ENCODE measurements at places on chromosomes 7 and 10. TPM values are rescaled to one million over a fixed set of nuclear protein-coding genes. Genes with fewer than 3 reads are reported as not detected.

Gene CD36
- total RNA-seq: not detected

Gene C10orf62
- total RNA-seq: not detected

DNA sequence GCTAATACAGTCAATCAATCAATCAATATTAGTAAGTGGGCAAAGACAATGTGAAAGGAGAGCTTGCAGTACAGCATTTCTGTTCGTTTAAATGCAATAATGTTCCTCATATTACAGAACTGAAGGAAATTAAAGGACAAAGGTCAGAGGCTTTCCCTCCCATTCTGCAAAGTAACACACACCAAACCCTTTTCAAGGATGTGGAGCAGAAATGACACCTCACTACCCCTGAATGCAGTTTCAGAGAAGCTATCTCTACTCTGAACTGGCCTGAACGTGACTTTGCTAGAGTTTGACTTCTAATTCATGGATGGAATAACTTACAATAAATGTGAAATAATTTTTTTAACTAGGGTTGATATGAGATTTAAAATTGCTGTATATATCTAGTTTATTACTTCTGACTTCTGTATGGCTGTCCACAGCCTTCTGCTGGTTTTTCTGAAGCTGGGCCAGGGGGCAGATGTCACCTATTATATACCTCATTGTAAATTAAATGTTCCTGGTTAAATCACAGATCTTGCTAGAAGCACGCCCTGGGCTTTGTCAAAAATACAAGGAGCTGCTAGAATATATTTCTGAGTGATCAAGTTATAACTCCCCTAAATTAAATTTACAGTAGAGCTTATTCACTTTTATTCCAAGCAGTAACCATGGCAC lies 156.9 kb upstream of the C7orf33 start:
- no peaks in the 10 kb centered on the region for H3K36me3 ChIP-seq
- H3K4me1 ChIP-seq: no peaks in the 10 kb centered on the region
- no peak overlapping the region for H3K27ac ChIP-seq
- no peak for DNase-seq

DNA sequence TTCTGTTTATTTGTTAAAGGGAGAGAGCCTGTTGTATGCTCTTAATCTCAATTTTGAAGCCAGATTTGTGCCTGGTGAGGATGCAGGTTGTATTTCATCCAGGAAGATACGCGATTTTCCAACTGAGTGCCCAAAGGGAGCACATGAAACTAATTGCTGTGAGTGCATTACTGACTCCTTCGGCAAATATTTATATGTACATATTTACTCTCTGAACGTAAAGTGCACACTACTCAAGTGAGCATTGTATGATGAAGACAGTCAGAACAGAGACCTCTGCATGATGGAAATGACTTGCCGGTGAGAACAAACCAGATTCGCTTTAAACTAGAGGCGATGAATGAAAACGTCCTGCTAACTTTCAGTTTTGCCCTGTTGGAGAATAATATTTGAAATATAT lies 130.1 kb downstream of the MALRD1 start:
- no peak overlapping the region for H3K27ac ChIP-seq
- H3K4me1 ChIP-seq: no peaks in the 10 kb centered on the region
- DNase-seq: no peak
- H3K4me3 ChIP-seq: no peak overlapping the region

Gene SPDYE16
- total RNA-seq: 0.20 TPM

- no peak overlapping the region for H3K27ac ChIP-seq
- peaks cover 30% of the 10 kb centered on the region for H3K27me3 ChIP-seq
- DNase-seq: no peak
Measured at GRCh38 chr7:96719164-96719563, 9.5 kb upstream of the SEM1 start.

GRCh38 chr10:133476641-133476990 lies 22.9 kb downstream of the SCART1 start:
- H3K4me1 ChIP-seq: peaks cover 25% of the 10 kb centered on the region
- no peaks in the 10 kb centered on the region for H3K36me3 ChIP-seq
- H3K4me3 ChIP-seq: no peak overlapping the region
- no peaks in the 10 kb centered on the region for H3K27me3 ChIP-seq
